A549 treated with RU486 at 1 μM for 4 hours (cell line): ENCODE measurements at places on chromosomes 3 and 15. TPM values are rescaled to one million over a fixed set of nuclear protein-coding genes. Genes with fewer than 3 reads are reported as not detected.

GADL1 gene
- not detected in 5 replicates for total RNA-seq

NR1I2 gene
- not detected in 5 replicates for total RNA-seq

RLBP1 gene
- not detected in 5 replicates for total RNA-seq

C3orf33 gene
- total RNA-seq: 4.3 to 9.1 TPM (median 7.2 TPM) in 5 replicates

BSN gene
- total RNA-seq: 0.08 to 0.20 TPM (median 0.15 TPM) in 5 replicates

HDDC3 gene
- total RNA-seq: 26.7 to 34.4 TPM (median 32.2 TPM) in 5 replicates

AGBL1 gene
- total RNA-seq: not detected in 5 replicates

CHRNA3 gene
- 0.30 to 0.64 TPM (median 0.38 TPM) in 5 replicates for total RNA-seq

CP gene
- total RNA-seq: 4.1 to 7.8 TPM (median 5.3 TPM) in 5 replicates

IL16 gene
- 0.09 to 0.18 TPM in 2 of 5 replicates, not detected in the others for total RNA-seq

ADGRG7 gene
- total RNA-seq: not detected in 5 replicates

UQCRC1 gene
- 164 to 198 TPM (median 166 TPM) in 5 replicates for total RNA-seq

CFAP100 gene
- total RNA-seq: not detected in 5 replicates

CFAP91 gene
- total RNA-seq: 0.15 to 0.35 TPM (median 0.31 TPM) in 5 replicates

ANKUB1 gene
- total RNA-seq: not detected in 5 replicates

REC114 gene
- not detected in 5 replicates for total RNA-seq

DPPA2 gene
- not detected in 5 replicates for total RNA-seq

DAZL gene
- not detected in 5 replicates for total RNA-seq

ASTE1 gene
- 4.4 to 5.3 TPM (median 4.5 TPM) in 5 replicates for total RNA-seq

SLC2A2 gene
- total RNA-seq: not detected in 5 replicates

RBMS3 gene
- 0.40 to 0.91 TPM (median 0.58 TPM) in 5 replicates for total RNA-seq

GOLGA8G gene
- not detected in 5 replicates for total RNA-seq

CPNE4 gene
- 2.9 to 4.7 TPM (median 4.0 TPM) in 5 replicates for total RNA-seq

SETD5 gene
- total RNA-seq: 44.9 to 52.8 TPM (median 47.9 TPM) in 5 replicates

GOLGA6L9 gene
- total RNA-seq: 2.3 to 3.1 TPM (median 3.0 TPM) in 5 replicates

ROPN1 gene
- total RNA-seq: not detected in 5 replicates

TJP1 gene
- total RNA-seq: 47.2 to 73.0 TPM (median 64.0 TPM) in 5 replicates

PIF1 gene
- total RNA-seq: 12.7 to 22.4 TPM (median 18.7 TPM) in 5 replicates

PIGZ gene
- 1.0 to 2.2 TPM (median 1.5 TPM) in 5 replicates for total RNA-seq

ADAMTS7 gene
- 2.5 to 4.7 TPM (median 3.6 TPM) in 5 replicates for total RNA-seq

DUOXA2 gene
- not detected in 5 replicates for total RNA-seq

MYZAP gene
- total RNA-seq: 0.66 to 1.7 TPM (median 1.5 TPM) in 5 replicates

NANOGP8 gene
- not detected in 5 replicates for total RNA-seq

KBTBD13 gene
- not detected in 5 replicates for total RNA-seq
